Fibroblast of gingiva (primary cell): ENCODE measurements at places on chromosomes 11 and 22.

GRCh38 chr11:118922745-118923627 lies 2.7 kb downstream of the BCL9L start:
- no peak for DNase-seq

- no peak for DNase-seq
These were observed 45.3 kb upstream of the NECTIN1 start for GRCh38 chr11:119774172-119774763.

DNA sequence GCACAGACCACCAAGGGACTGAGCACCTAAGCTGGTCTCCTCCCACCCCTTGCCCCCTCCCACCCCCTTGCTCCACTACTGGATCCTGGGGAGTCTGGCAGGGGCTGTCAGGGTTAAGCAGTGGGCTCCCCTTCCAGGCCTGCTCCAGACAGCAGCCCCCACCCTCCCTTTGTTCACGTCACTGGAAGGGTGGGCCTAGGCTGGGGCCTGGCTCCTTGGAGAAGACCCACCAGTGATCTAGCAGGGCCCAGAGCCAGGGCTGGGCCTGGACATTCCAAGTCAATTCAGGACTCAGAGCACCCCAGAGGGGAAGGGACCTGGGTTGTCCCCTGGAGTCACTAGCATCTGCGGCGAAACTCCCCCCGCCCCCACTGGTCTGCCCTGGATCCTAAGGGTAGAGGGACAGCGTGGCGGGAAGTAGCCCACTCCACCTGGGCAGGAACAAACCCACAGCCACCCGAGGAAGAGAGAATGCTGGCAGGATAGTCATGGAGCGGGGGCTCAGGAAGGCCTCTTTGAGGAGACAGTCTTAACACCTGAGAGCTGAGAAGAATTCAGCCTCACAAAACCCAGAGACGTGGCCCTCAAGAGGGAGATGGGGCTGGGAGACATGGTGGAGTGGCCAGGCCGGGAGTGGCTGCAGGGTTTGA lies 45.8 kb downstream of the IGLL1 start:
- DNase-seq: no peak

- no peak for DNase-seq
These were observed 583.3 kb upstream of the TENM4 start for GRCh38 chr11:80024119-80024518.

GRCh38 chr11:68106165-68106940 lies 14.8 kb downstream of the CHKA start:
- no peak for DNase-seq

DNA sequence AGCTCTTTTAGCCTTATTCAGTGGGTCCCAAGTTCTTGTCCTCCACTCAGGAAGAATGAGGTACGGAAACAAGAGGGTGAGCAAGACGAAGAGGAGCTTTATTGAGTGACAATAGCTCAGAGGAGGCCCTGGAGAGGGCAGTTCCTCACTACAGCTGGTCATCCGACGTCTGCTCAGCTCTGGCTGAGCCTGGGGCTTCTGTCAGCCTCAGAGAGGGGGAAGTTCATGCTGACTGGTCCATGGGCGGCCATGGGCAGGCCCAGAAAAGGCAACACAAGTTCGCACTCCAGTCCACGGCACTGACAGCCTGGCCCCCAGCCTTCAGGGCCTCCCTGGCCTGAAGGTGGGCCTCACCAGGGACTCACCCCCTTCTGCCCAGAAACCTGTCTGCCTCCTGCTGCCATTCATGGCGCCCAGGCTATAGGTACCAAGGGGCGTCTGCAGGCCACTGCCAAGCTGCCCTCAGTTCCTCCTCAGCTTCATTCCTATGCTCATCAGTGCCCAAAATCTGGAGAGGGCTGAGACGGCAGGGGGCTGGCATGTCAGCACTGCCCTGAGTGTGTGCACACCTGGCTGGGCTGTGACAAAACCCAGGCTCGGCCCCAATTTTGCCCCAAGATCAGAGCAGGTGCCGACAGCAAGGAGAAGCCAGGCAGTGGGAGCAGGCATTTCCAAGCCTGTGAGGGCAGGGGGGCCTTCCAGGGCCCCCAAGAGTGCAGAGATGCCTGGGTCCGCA lies 21.7 kb upstream of the KIAA0930 start:
- no peak for DNase-seq

- no peak for DNase-seq
These were observed 339.1 kb upstream of the B3GAT1 start for GRCh38 chr11:134751031-134751585.

- DNase-seq: no peak
These were observed 135.7 kb upstream of the NAV2 start for GRCh38 chr11:19576903-19577302.

DNA sequence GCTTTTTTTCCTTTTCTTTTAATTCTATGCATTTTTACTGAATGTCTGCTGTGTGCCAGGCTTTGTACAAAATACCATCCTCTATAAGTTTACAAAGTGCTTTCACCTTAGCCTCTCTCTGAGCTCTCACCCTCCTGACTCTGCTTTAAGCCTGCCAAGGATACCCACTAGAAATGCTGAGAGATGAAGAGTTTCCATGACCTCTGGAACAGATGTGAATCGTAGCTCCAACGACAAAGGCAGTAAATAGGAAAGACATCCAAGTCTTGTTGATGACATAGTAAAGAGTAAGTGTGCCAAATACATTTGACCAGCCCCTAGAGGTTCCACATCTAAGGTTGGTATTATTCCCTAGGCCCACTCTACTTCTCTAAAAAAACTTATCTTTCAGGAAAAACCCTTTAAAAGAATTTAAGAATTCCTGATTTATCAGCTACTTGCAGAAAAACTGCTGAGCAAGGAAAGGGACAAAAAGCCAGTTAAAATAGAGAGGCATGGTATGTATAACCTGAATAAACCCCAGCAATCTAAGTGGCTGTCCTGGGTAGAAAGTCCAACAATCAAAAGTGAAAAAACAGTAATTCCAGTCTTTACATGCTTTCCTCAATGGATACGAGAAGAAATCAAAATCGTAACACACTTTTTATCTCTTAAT lies 45.4 kb downstream of the GAB2 start:
- DNase-seq: no peak

DNA sequence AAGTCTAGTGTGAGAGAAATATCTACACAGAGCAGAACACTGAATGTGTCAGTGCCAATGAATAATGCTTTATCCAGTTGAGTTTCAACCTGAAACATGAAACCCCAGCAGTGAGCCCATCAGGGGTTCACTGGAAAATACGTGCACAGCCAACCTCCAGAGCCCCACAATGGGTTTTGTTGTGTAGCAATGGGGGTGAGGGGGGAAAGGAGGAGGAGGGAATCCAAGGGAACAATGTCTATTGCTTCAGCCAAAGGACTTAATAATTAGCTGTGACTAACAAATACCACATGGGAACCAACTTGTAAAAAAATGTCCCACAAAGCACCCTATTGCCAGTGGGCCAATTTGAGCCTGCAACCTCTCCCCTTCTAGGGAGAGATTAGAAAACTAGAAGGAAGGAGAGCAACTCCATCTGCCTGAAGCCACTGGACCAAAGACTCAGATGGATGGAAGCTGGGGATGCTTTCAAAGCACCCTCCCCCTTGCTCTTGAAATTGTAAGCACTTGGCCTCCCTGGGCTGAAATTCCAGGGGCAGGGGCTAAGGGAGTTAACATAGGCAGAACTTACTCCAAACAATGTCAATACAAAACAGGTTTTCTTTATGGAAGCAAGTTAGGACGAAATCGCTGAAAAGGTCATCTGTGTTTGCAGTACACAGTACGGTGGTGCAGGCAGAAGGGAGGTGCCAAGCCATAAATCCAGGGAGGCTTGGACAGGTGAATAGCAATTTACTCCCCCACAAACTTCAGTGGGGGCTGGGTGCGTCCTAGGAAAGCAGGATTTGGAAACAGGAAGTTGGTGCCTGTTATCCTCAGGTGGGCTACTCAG lies 99.8 kb downstream of the ARL14EP start:
- no peak for DNase-seq
